Activated T-cell treated with anti-CD3 and anti-CD28 coated beads for 1 hour (primary cell): ENCODE measurements at places on chromosomes 2 and 18.

DNA sequence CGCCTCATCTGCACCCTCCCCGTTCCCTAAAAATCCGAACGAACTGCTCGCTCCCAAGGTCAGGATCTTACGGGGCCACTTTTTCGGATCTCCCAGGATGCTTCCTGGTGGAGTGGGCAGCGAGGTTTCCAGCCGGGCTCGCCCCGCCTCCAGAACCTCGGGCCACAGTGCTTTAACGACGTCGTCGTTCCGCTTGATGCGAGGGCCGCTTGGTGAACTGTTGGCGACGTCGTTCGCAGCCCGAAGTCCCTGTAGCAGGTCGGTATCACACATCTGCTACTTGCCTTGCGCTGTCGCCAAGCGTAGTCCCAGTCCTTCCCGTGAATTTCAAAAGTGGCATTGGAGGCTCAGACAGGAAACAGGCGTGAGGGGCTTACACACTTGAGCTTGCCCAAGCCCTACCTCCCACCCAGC is 15.3 kb downstream of the EVX2 start:
- no peak for DNase-seq

GRCh38 chr2:157839822-157840221 is 36.3 kb downstream of the ACVR1 start:
- no peak for DNase-seq

- no peak for DNase-seq
Observed at GRCh38 chr18:73381016-73381698, 513.4 kb upstream of the NETO1 start.

DNA sequence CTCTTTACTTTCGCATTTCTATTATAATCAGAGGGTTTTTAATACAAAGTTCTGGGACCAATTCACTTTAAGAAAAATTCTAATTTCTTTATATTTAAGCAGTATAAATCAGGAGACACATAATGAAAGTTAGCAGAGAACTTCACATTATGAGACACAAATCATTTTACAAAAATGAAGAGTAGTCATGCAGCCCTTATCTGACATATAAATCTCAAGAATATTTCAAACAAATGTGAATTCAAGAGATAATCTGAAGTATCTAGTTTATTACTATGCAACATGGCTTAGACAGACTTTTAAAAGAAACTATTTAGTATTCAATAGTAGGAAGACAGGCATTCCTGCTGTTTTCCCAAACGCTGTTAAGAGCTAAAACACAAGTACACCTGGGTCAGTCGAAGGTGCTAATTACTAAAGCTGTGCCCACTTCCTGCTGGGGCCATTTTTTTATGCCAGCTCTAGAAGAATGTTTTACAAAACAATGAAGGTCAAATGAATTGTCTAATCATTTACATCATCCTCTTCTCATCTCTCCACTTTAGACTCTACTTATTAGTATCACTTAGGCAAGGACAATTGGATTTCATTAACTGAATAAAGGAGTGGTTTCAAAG is 40.2 kb downstream of the CWC22 start:
- no peak for DNase-seq

GRCh38 chr2:165069151-165069550 is 113.8 kb upstream of the SLC38A11 start:
- no peak for DNase-seq

DNA sequence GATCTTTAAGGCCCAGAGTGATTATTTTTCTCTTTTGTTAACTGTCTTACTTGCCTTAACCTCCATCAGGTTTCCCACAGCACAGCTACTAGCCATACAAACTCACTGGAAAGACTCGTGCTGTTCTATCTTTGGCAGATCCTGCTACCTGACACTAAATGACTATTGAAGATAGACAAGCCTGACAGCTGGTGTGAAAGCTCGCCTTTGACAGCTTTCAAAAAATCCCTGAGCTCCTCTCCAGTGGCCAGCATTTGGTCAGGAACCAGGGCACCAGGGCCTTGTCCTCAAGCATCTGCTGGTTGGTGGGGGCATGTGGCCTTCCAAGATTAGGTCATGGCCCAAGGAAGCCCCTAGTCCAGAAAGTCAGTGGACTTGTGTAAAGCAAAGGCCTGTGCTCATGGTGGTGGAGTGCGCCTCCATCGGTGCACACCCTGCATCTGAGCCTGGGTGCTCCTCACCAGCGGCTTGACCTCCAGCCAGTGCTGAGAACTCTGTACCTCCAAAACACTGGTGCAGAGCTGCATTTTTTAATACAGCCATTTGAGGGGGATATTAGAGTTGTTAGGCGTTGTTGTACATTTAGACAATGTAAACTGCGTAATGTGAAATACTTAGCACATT is 158.5 kb downstream of the NCK2 start:
- no peak for DNase-seq

- no peak for DNase-seq
Observed at GRCh38 chr2:109638795-109639194, 24.6 kb downstream of the SOWAHC start.

DNA sequence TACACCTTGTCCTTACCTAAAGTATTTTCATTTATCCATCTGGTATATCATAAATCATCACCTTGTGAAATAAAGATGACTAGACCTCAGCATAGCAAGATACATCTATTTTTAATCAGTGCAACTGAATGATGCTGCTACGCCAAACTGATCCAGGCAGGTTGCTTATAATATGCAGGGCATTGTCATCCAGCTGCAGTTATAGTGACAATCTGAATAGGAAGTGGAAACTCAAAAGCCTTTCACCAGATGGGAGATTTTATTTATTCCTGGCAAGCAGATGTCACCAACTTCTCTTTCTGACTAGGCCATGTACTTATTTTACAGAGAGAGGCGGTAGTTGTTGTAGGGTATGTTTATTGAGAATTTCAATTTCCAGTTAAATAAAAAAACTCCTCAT is 747.3 kb downstream of the ADCYAP1 start:
- DNase-seq, result no peak
